Uterus (tissue), 4 donors: ENCODE measurements at places on chromosomes 2 and 18. TPM values are rescaled to one million over a fixed set of nuclear protein-coding genes. Genes with fewer than 3 reads are reported as not detected.

DNA sequence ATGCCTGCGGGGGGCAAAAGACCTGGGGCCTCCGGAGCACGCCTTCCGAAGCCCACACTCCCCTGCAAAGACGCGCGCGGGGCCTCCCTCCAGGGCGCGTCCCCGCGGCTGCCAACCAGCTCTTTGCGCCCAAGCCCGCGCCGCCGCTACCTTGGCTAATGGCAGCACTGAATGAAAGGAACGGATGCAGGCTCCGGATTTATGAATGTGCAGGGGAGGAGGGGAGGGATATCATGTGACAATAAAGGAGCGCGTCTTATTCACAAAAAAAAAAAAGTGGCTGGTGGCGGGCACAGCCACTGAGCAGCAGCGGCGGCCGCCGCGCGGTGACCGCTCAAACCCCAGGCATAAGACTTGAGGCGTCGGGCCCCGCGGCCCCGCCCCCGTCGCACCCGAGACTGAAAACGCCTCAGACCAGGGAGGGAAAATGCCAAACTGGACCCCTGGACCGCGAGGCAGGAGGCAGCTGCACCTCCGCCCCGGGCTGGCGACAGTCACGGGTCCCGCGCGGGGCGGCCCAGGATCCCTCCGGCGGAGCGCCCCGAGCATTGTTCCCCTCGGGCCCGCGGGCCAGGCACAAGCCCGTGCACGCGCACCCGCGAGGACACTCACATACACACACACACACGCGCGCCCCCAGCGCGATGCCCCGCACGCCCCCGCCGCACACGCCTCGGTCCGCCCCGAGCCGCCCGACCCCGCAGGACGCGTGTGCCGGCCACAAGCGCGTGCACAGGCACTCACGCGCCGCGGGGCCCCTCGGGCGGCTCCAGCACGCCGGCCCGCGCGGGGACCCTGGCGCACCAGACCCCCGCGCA lies 1.6 kb downstream of the SPRED2 start:
- peak; percentile 52 for DNase-seq

- DNase-seq: no peak
Observed at GRCh38 chr18:38007676-38008330, 442.2 kb upstream of the CELF4 start.

GRCh38 chr2:59694176-59694575 lies 859.3 kb downstream of the BCL11A start:
- no peak for DNase-seq

DNA sequence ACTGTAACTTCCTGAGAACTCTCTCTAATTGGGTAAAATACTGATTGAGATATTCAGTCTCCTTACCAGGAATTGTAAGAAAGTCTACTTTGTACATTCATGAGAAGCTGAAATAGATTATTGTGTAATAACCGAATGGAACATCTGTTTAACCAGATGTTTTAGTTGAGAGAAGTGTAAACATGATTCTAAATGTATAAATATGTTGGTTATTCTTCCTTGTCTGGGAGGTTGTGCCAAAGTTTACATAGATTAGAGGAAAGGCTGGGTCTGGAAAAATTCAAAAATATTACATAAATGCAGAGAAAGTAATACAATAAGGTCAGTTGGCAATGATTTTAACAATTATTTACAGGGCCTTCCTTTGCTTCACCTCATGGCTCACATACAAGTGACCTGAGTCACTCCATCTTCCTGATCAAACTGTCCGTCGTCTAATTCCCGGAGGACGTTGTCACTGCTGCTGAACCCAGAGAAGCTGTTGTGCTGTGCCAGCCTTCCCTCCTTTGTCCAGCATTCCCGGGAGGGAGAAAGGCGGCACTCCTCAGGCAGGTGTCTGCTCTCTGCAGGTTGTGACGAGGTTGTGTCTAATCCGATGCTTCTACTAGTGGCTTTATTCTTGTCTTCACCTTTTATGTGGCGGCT lies 55.9 kb downstream of the MOB4 start:
- no peak for DNase-seq

DNA sequence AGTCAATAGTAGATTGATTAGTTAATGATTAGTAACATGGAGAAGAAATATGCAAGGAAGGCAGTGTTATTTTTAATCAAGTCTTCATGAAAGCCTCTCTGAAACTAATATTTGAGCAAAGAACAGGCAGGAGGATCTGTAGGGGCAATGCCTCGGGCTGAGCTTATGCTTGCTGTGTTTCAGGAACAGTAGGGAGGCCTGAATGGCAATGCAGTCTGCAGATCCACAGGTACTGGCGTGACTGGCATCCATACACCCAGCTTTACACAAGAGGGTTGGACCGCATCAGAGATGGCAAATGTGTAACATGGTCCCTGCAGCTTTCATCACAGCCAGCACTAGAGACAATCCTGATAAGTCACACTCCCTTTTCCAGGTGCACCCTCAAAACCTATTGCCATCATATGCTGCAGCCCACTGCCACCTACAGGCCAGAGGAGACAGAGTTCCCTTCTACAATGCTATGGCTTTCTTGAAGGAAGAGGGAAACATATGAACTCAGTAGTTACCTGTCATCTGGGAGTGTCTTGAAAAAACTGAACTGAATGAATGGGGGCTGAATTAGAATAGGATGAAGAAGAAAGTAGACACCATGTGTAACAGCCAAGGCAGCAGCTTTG lies 582.4 kb upstream of the RAB6C start:
- no peak for DNase-seq

GRCh38 chr2:1011006-1011405 lies 60.4 kb downstream of the SNTG2 start:
- DNase-seq: no peak

DNA sequence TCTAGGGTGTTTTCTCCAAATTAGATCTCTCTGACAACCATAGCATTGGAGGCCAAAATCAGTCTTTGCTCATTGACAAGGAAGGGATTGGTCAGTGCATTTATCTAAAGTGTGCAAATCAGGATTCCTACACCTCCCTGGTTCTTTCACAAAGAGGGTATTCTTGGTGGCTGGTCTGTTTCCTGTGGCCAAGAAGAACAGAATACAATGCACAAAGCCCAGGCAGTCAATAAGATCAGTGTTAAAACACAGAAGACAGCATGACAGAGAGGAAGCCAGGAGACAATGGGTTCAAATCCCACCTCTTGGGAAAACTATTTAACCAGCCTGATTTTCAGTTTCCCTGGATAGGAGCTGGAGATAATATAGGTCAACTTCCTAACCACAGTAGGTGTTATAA lies 46.1 kb upstream of the THOC1 start:
- DNase-seq: no peak

DNA sequence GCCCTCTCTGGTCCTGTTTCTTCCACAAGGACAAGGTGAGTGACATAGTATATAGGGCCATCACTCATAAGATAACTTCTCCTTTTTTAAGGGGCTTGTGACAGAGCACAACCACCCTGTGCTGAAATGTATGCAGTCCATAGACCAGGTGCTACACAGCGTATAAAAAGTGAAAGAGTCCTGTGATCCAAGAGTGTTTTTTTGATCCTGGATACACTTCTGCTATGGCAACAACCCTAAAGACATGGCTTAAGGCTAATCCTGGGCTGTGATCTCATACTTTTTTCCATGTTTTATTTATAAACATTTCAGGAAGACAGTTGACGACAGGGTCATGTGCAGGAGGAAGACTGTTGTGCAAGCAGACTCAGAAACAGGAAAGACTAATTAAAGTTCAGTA lies 400.5 kb upstream of the TCF4 start:
- no peak for DNase-seq

- DNase-seq: no peak
Observed at GRCh38 chr18:63844254-63844653, 43.3 kb upstream of the SERPINB2 start.

- no peak for DNase-seq
Observed at GRCh38 chr18:3037423-3037915, 24.5 kb upstream of the LPIN2 start.

DNA sequence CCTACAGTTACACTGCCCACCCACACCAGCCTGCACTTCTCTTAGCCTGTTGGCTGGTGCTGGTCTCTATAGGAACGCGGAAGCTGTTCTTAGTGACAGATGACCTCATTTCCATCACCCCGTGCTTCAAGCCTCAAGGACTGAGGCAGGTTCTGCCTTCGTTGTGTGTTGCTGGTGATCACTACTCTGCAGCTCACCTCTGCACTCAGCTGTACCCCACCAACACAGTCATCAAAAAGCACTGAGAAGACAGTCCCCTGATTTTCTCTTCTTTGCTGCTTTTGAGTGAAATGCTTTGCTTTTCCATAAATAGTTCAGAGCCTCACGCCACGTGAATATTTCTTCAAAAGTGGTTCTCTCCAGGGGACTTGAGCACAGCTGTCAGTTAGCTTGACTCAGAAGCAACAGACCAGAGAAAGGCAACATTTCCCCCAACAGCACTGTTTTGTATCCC lies 225.7 kb upstream of the CCDC150 start:
- DNase-seq: no peak

- no peak for DNase-seq
Observed at GRCh38 chr2:239816576-239817467, 208.3 kb downstream of the NDUFA10 start.

GRCh38 chr18:24372279-24372872 lies 25.2 kb downstream of the OSBPL1A start:
- no peak for DNase-seq

GRCh38 chr18:63897072-63897471 lies 9.6 kb downstream of the SERPINB2 start:
- DNase-seq: no peak

DNA sequence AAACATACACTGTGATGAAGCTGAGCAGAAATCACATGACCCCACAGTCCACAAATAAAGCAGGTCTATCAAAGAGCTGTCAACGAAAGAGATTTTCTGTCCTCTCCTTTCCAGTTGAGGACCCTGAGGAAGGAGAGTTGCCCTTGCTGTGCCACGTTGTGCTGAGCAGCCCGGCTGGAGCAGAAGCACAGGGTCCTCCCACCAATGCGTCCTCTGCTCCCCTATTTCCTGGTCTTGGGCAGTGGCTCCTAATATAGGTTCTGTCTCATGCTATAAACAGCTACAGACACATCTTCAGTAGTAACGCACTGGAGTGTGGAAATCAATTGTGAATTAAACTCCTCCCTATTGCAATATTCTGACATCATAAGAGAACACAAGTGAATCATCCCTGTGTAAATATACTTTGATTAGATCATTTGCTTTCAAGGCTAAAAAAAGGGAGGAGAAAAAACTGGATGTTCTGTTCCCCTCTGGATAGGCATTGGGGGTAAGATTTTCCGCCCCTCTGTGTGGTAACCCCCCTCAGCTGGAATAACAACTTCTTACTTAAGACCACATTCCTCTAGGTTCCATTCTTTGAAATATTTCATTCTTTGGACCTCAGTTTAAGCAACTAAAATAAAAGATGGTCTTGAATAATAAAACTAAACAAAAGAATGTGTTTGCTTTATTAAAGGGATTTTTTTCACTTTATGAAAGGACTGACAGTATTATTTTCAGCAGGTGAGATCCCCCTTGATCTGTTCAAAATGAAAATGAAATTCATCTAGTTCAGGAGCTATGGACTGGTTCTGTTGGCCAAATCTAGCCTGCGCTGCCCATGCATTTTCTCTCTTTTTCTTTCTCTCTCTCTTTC lies 8.3 kb upstream of the RHOB start:
- no peak for DNase-seq

TEKT4 gene
- not detected for total RNA-seq

ATP6V1B1 gene
- total RNA-seq: 3.4 TPM

NTSR2 gene
- not detected for total RNA-seq

COL4A3 gene
- total RNA-seq: 0.26 TPM

ANKRD53 gene
- 3.7 TPM for total RNA-seq

TUBA4B gene
- total RNA-seq: not detected

ZNF804A gene
- total RNA-seq: 1.4 TPM

LONRF2 gene
- total RNA-seq: 44.0 TPM

SEPTIN10 gene
- 137 TPM for total RNA-seq

ABCB11 gene
- not detected for total RNA-seq

KCNG2 gene
- not detected for total RNA-seq

POU3F3 gene
- not detected for total RNA-seq

SERPINB11 gene
- not detected for total RNA-seq
